HFFc6 (cell line): ENCODE measurements at places on chromosomes 2 and 18. TPM values are rescaled to one million over a fixed set of nuclear protein-coding genes. Genes with fewer than 3 reads are reported as not detected.

NEU2 gene
- not detected in 3 replicates for total RNA-seq

- no peak for DNase-seq
These were observed 1.7 kb upstream of the FZD5 start for GRCh38 chr2:207771421-207771820.

NFATC1 gene
- 0.79 to 2.2 TPM (median 1.3 TPM) in 3 replicates for total RNA-seq

PIKFYVE gene
- total RNA-seq = 17.4 to 20.0 TPM (median 18.1 TPM) in 3 replicates
